Suppressor macrophage (primary cell): ENCODE measurements at places on chromosomes 4 and X.
A peak's percentile ranks its signal among the peaks of the same experiment; 100 is the strongest.

DNA sequence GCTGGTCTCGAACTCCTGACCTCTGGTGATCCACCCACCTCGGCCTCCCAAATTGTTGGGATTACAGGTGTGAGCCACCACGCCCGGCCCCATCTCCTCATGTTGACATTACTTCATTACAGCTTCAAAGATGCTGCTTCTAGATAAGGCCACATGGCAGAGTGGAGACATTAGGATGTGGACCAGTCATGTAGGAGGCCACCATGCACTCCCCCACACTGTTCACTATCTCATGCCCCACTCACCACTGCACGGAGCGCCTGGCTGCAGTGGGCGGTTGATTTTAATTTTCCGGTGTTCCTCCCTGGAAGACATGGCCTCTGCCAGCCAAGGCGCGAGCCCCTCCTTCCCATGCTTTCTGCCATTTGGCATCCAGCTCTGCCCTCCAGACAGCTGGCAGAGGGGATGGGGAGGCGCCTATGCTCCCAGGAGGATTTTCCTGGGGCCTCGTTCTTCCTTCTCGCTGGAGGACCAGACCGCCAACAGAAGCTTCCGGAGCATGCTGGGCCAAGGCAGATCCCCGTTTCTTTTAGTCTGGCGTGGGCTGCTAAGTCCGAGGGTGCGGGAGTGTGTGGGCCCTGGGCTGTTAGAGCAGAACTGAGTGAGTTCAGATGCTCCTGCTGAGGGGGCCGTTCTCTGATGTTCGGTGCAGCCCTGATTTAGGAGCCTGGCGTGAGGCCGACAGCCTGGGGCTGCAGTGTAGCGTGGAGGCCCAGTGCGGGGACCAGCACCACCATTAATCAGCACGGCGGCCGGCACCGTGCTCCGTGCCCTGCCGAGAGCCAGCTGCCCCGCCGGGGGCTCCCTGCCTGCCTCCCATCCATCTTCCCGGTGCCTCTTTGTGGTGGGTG lies 93.1 kb downstream of the SORCS2 start:
- DNase-seq, result no peak

DNA sequence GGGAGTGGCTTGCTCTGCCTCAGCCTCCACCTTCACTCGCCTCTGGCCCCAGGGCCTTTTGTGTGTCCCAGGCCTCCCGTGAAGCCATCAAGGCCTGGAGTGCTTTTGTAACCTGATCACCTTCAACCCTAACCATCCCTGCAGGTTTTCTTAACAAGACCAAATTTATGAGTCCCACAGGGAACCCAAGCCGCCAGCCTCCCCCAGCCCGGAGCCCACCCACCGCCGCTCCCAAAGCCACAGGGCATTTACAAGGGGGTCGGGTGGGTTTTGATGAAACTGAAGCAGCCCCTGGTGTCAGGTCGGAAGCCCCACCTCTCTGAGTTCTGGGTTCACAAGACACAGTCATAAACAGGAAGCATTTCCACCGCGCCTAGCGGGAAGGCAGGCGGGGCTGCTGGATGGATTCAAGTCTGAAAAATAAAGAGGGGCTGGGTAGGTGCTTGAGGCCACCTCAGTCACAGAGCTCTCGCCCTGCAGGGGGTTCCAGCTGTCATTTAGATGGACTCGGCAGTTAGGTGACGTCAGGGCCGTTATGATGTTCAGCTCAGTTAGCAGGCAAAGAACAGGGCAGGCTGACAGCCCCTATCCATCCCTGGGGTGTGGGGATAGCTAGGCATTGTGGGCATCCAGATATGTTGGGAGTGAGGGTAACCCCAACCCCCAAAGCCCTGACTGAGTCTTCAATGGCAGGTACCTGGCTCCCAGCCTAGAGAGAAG lies 128.5 kb downstream of the BCOR start:
- no peak for DNase-seq

DNA sequence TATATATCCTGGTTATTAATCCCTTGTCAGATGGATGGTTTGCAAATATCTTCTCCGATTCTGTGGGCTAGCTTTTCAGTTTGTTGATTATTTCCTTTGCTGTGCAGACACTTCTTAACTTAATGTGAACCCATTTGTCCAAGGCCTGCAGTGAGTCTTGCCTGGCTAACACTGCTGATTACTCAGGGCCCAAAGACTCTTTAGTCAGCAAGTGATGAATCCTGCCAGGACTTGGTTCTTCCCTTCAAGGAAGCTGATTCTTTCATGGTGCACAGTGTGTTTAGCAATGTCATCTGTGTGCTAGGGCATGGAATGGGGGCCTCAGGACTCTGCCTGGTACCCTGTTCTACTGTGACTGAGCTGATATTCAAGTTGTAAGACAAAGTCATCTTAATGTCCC lies 81.8 kb upstream of the TEX13A start:
- no peak for DNase-seq

- no peak for DNase-seq
These were observed 163.2 kb downstream of the KDM6A start for GRCh38 chrX:45036161-45036560.

DNA sequence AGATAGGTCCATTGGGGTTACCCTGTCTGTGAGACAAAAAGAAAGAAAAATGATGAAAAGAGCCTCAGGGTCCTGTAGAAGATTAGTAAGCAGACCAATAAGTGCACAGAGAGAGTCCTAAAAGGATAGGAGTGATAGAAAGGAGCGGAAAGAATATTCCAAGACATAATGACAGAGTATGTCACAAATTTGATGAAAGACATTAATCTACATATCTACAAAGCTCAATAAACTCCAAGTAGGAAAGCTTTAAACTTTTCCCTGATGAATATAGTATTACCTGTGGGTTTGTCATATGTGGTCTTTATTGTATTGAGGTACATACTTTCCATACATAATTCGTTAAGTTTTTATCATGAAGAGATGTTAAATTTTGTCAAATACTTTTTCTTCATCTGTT lies 73.7 kb downstream of the MTMR8 start:
- no peak for DNase-seq

- DNase-seq, result no peak
These were observed 5.8 kb downstream of the ITM2A start for GRCh38 chrX:79361192-79361870.

DNA sequence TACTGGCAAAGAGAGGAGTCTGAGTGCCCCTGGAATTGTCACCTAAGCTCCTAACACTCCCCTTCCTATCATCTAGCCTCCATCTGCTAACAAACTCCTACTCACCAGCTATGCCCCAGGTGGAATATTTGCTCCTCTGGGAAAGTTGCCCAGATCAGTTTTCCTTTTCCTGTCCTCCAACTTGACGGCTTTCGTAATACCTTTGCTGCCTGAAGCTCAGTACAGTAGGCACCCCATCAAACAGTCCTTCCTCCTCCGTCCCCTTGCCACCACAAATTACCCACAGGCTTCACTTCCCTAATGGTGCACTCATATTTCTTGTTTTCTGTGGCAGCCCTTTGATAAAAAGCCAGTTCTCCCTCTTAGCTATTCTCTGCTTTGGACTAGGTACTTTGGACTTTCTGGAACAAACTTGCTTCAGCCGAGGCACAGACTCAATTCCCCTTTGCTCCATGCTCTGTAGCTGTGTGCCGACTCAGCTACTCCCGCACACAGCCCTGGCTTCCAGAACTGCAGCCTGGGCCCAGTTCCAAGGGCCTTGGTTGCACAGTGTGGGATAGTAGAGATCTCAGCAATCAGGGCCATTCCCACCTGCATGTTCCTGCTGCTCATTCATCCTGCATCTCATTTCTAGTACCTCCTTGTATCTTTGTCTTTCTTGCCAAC lies 605.1 kb downstream of the BCOR start:
- DNase-seq, result peak; percentile 68

DNA sequence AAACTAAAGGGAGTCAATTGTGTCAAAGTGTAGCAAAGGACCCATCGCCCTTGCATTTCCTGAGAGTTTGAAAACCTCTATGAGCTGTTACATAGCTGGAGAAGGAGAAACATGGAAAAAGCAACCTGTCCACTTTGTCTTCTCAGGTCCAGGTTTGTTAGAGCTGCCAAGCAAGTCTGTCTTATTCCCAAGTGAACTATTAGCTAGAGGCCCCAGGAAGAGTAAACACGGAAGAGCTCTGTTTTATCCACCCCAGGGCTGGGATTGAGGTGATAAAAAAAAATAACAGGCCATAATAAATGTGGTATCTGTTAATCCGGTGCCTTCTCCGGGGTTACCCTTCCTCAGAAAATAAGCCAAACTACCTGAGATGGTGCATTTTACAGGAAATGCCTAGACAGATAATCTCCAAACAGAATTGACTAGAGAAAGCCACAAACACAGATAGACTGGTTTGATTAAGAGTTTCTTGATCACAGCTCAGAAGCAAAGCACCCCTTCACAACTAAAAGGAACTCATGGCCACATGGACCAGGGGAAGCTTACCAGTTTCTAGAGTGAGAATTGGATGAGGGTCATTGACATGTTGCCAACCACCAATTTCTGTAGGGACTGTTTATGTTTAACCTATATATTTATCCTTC lies 35.9 kb upstream of the RELL1 start:
- DNase-seq, result no peak

- DNase-seq, result no peak
These were observed 47.9 kb downstream of the EFNB1 start for GRCh38 chrX:68876731-68877130.
